ENCODE measurements at places on chromosomes 6 and 20.
A peak's percentile ranks its signal among the peaks of the same experiment; 100 is the strongest.

GRCh38 chr6:107670792-107671199 lies 153.3 kb downstream of the SCML4 start:
- peak; percentile 81 for DNase-seq

DNA sequence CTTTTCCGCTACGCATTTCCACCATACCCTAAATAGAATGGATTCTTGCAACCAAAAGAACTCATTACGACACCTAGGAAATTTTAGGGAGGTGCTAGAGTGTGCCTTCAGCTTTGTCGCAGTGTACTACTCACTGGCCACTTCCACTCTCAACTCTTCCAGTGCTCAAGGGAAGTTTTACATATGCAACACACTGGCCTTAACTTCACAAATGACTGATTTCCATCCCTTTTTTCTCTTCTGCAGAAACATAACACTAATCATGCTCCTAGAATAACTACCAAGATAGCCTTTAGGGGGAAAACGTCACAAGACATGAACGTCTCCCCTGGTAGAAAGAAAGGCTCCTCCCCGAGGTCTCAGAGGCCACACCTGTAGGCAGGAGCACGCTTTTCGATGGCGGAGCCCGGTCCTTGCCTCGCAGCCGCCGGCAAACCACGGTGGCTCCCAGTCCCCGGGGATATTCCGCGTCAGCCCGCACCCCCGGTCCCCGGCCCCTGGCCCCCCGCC lies 584 bp downstream of the LYRM4 start:
- DNase-seq: no peak

DNA sequence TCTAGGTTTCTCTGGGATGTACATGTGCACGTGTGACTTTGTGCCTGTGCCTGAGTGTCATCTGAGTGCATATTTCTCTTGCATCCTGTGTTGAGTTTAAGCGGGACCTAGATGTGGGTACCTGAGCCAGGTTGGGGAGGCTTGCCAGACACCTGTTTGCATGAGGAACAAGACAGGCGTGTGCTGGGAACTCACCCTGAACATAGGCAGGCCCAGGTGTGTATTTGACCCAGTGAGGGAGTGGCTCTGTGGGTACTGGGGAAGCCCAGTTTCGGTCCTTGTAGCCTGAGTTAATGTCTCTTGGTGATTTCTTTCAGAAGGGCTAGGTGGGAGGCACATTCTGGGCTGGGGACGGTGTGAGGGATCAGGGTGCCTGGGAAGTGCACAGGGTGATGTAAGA lies 98.6 kb downstream of the TMEM170B start:
- no peak for DNase-seq

GRCh38 chr6:116371120-116371917 lies 572 bp downstream of the DSE start:
- no peak for DNase-seq

DNA sequence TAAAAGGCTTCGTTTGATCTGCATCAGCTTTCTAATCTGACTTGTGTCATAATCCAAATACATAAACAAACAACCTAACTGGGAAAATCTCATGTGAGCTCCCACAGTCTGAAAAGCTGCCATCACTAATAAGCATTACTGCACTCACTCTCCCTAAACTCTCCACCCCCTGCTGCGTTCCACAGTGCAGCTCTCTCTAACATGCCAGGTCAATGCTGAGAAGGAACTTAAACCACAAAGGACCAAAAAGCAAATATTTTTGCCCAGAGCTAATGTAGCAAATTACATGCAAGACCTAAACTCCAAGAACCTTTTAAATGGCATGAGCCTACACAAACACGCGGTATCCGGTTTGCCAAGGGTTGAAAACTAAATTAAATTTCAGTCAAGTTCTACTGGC lies 542.3 kb upstream of the JARID2 start:
- DNase-seq: no peak

DNA sequence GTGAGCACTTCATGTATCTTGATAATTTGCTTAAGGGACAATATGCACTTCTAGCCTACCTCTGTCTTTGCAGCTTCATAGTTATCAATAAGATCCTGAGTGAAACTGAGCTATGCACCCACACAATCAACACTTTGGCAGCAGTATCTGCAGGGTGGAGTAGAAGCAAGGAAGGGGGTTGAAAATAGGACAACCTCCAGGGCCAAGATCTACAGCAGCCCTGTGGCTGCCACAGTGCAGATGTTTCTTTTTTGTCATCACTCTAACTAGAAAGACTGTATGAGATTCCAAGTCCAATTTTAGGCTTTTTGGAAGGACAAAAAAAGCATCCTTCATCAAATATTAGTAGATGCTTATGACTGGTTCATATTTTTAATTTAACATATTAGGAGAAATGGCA lies 336.1 kb upstream of the CITED2 start:
- no peak for DNase-seq

DNA sequence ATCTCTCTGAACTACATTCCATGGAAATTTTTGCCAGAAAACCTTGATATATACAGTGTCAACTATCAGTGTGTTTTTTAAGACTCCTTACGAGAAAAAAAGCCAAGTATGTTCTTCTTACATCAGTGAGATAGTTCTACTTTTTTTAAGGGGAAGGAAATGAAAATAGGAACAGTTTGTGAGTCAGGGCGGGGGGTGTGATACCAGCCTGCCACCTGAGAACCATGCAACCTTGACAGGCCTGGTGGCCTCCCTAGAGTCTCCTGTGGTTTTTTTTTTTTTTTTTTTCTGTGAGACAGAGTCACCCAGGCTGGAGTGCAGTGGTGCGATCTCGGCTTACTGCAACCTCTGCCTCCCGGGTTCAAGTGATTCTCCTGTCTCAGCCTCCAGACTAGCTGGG lies 96.3 kb upstream of the GCM1 start:
- DNase-seq: no peak

DNA sequence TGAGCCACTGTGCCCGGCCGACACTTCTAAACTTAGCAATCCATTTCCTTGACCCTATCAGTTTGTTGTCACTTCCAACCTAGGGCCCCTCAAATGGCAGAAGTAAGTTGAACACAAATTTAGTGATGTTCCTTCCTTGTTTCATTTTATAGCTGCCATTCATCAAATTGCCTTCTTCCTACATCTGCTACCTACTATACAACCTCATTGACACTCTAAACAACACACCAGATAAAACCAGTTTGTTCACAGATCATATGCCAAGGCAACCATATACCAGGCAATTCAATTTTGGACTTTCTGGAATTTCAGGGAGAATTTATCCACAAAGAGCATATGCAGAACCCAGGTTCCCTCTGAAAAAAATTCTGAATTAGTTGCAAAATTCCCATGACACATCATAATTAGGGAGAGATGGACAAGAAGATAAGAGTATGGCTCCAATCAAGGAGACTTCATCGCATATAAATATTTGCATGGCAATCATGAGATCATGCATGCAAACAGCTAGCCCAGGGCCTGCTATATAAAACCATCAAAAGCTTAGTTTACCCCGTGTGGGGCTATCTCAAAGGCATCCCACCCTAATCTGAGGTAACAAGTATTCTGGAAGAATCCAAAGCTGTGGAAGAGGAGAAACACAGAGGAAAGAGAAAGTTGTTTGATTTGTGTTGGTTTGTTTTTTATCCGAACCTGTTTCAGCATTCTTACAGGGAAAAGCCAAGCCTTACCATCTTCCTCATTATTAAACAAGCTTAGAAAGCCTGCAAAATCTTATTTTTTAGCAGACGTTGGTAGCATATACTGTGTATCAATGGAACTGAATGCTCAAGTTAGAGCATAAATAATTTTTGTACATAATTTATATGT lies 132.8 kb upstream of the TNFAIP3 start:
- no peak for DNase-seq

Data from DMS153 (cell line).